K562 (cell line): ENCODE measurements at places on chromosomes 3 and 15.

- DNase-seq = no peak
- H3K4me3 ChIP-seq = no peak overlapping the region
- no peaks in the 10 kb centered on the region for H3K4me1 ChIP-seq
- no peak overlapping the region for H3K27ac ChIP-seq
Measured at GRCh38 chr3:105032541-105032940, 334.2 kb upstream of the ALCAM start.

DNA sequence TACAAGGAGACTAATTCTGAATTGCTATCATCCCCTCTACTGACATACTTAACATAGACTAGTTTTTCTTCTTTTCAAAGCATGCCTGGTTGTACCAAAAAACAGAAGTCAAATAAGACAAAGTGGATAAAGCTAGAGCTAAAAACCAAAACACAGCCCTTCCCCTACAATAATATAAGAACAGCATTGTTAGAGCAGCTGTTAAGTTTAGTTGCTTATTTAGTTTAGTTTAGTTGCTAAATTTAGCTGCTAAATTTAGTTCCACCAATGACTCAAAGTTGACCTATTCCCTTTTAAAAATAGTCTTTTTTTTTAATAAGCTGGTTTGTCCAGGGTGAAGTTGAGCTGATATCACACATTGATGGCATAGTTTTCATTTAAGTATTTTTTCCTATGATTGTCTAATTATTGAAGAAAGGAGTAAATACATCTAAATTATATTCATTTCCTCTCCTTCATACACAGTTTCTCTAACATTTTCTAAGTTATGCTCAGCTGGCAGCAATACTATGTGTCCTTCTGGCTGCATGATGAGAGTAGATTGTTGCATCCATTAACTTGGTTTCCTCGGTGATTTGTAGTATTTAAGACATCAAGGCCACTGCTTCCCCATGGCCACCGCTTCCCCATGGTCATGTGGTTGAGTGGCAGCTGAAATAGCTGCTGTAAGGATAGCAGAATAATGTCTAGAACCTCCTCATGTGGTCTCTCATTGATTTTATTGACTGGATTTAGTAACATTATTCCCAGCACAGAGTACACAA is 718.6 kb upstream of the NECTIN3 start:
- no peaks in the 10 kb centered on the region for H3K36me3 ChIP-seq
- no peak overlapping the region for H3K27ac ChIP-seq
- H3K4me1 ChIP-seq = no peaks in the 10 kb centered on the region
- DNase-seq = no peak
- H3K27me3 ChIP-seq = no peaks in the 10 kb centered on the region

DNA sequence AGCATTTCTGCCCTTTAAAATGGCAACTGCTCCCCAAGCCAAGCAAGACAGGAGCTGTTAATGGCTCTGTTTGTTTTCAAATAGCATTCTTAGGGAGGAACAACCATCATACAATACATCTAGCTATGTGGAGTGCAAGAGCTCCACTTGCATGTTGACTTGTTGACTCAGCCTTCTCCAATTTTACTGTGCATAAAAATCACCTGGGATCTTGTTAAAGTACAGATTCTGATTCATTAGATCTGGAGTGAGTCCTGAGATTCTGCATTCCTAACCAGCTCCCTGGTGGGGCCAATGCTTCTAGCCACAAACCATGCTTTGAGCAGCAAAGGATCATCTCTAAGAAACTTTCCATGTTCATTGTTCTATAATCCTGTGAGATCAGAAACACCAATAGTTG is 171.4 kb downstream of the THRB start:
- H3K27me3 ChIP-seq = no peaks in the 10 kb centered on the region
- no peak overlapping the region for H3K4me3 ChIP-seq
- H3K36me3 ChIP-seq = no peaks in the 10 kb centered on the region
- DNase-seq = no peak
- H3K27ac ChIP-seq = no peak overlapping the region

DNA sequence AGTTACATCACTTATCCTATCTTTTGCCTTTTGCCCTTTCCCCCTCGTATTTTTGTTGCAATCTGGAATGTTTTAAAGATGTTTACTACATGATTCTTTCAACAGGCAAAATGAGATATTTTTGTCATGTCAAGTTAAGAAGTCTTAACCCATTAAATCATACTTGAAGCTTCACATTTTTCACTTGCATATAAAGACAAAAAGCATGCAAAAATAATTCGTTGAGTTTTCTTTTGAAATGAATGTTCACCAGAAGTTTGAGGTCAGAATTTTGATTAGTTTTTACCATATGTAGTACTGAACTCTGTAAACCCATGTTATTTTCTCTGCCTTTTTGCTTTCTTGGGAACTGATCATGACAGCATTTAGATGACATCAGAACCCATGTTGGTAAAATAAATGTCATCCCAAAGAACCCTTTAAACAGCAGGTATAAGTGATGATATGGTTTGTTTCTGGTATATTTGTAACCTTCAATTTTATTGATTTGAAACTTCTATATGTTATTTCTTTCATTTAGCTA is 188.5 kb downstream of the GHSR start:
- DNase-seq = no peak
- H3K4me1 ChIP-seq = no peaks in the 10 kb centered on the region; the same call in 2 of the 3 replicates
- H3K27me3 ChIP-seq = no peaks in the 10 kb centered on the region
- peaks cover 38% of the 10 kb centered on the region; the same call in 1 of the 3 replicates for H3K36me3 ChIP-seq

DNA sequence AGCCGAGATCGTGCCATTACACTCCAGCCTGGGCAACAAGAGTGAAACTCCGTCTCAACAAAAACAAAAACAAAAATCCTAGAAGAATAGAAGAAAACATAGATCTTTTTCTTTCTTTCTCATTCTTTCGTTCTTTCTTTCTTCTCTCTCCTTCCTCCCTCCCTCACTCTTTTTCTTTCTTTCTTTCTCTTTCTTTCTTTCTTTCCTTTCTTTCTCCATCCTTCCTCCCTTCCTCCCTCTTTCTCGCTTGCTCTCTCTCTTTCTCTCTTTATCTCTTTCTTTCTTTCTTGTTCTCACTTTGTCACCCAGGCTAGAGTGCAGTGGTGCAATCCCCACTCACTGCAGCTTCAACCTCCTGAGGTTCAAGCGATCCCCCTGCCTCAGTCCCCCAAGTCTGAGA is 33.8 kb upstream of the MUC4 start:
- H3K27ac ChIP-seq = no peak overlapping the region
- no peaks in the 10 kb centered on the region for H3K27me3 ChIP-seq
- DNase-seq = no peak
- H3K4me1 ChIP-seq = no peaks in the 10 kb centered on the region
- H3K4me3 ChIP-seq = no peak overlapping the region

GRCh38 chr3:9507586-9508578 is 45.7 kb downstream of the LHFPL4 start:
- H3K4me1 ChIP-seq = peaks cover 8% of the 10 kb centered on the region; the same call in 1 of the 2 replicates
- H3K36me3 ChIP-seq = no peaks in the 10 kb centered on the region
- H3K27ac ChIP-seq = no peak overlapping the region
- DNase-seq = no peak
- no peak overlapping the region for H3K4me3 ChIP-seq
- peaks cover 29% of the 10 kb centered on the region for H3K27me3 ChIP-seq

DNA sequence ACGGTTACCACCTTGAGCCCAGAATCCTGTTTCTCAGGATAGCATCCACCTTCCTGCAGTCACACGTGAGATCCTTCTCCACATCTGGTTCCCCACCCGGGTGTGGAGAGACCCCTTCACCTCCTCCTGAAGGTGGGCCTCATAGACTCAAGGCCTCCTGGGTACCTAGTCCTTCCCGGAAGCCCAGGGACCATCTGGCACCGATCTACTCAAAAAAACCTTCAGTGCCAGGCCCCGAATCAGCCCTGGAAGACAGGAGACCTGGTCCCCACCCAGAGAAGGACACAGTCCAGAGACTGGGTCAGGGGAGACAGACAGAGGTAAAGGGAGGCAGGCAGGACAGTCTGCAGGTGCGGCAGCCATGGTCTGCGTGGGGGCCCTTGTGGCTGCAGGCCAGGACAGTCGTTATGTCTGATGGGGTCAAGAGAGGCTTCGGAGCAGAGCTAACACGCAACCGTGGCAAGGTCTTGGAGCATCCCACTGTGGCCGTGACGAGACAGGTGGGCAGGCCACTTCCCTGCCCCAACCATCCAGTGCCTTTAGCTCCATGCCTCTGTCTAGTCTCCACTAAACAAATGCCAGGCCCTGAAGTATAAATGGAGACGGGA is 112.2 kb upstream of the ABHD17C start:
- H3K4me3 ChIP-seq = no peak overlapping the region
- DNase-seq = no peak
- no peak overlapping the region for H3K27ac ChIP-seq
- no peaks in the 10 kb centered on the region for H3K36me3 ChIP-seq
- peaks cover 35% of the 10 kb centered on the region for H3K27me3 ChIP-seq

DNA sequence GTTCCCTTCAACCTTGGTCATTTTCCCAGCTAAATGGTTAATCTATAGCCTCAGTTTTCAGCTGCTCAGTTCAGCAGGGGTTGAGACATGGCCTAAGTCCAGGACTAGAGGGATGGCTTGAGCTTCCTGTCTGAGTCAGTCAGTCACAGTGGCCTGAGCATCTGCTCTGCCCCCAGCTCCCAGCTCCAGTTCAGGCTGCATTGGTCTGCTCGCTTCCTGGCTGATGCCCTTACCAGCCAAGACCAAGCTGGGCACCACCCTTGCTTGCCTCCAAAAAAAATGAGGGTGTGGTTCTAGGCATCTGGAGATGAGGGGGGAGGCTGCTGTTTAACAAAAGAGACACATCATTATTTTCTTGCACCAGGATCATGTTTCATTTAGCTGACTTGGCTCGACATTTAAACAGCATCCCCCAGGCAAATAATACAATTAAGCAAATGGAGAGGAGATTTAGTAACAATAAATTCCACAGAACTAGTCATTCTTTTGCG is 70.7 kb downstream of the WNT5A start:
- H3K27me3 ChIP-seq = no peaks in the 10 kb centered on the region
- no peaks in the 10 kb centered on the region for H3K4me1 ChIP-seq
- DNase-seq = no peak

- H3K36me3 ChIP-seq = no peaks in the 10 kb centered on the region
- H3K27me3 ChIP-seq = no peaks in the 10 kb centered on the region
- no peak overlapping the region for H3K27ac ChIP-seq
Measured at GRCh38 chr15:35496585-35496984, 49.4 kb downstream of the DPH6 start.

DNA sequence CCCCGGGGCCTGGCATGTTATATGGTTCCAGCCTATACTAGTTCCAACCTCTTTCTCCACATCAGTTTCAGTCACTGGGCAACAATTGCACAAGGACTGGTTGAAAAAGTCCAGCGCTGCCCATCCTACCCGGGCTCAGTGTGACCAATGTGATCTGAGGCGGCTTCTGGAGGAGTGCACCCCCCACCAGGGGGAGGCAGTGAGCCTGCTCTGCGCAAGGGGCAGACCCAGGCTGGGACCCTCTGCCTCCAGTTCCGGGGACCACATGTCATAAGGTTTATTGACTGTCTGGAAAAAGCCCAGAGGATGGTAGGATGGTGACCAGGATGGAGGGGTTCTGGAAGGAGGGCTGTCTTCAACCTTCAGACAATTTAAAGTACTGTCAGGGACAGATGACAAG is 25.6 kb upstream of the NR2E3 start:
- H3K4me3 ChIP-seq = no peak overlapping the region
- H3K4me1 ChIP-seq = no peaks in the 10 kb centered on the region
- H3K36me3 ChIP-seq = no peaks in the 10 kb centered on the region
- no peak overlapping the region for H3K27ac ChIP-seq

- no peaks in the 10 kb centered on the region for H3K36me3 ChIP-seq
- no peak overlapping the region for H3K27ac ChIP-seq
- 0 out of 2 replicates have a peak, but pooled peaks cover 5% of the 10 kb centered on the region for H3K27me3 ChIP-seq
- H3K4me1 ChIP-seq = no peaks in the 10 kb centered on the region; the same call in 2 of the 3 replicates
- no peak for DNase-seq
Measured at GRCh38 chr15:39110746-39111145, 470.1 kb upstream of the THBS1 start.

- no peak for DNase-seq
- H3K27me3 ChIP-seq = no peaks in the 10 kb centered on the region
- H3K4me3 ChIP-seq = no peak overlapping the region
- no peaks in the 10 kb centered on the region; the same call in 2 of the 3 replicates for H3K36me3 ChIP-seq
- no peaks in the 10 kb centered on the region; the same call in 1 of the 2 replicates for H3K4me1 ChIP-seq
- no peak overlapping the region for H3K27ac ChIP-seq
Measured at GRCh38 chr3:124752051-124752450, 21.8 kb downstream of the UMPS start.

- no peaks in the 10 kb centered on the region for H3K36me3 ChIP-seq
- H3K4me3 ChIP-seq = no peak overlapping the region
- H3K27me3 ChIP-seq = peaks cover 23% of the 10 kb centered on the region
- DNase-seq = no peak
- no peaks in the 10 kb centered on the region for H3K4me1 ChIP-seq
Measured at GRCh38 chr15:57540736-57541135, 51.0 kb upstream of the MYZAP start.

- H3K27me3 ChIP-seq = no peaks in the 10 kb centered on the region
- no peak overlapping the region for H3K4me3 ChIP-seq
- H3K27ac ChIP-seq = no peak overlapping the region
- no peak for DNase-seq
- H3K4me1 ChIP-seq = peaks cover 6% of the 10 kb centered on the region; the same call in 1 of the 2 replicates
Measured at GRCh38 chr3:184004476-184004875, 13.2 kb downstream of the ABCC5 start.

- no peak overlapping the region for H3K4me3 ChIP-seq
- H3K36me3 ChIP-seq = no peaks in the 10 kb centered on the region
- H3K27me3 ChIP-seq = no peaks in the 10 kb centered on the region
- DNase-seq = no peak
Measured at GRCh38 chr3:64276131-64276530, 50.9 kb upstream of the PRICKLE2 start.

DNA sequence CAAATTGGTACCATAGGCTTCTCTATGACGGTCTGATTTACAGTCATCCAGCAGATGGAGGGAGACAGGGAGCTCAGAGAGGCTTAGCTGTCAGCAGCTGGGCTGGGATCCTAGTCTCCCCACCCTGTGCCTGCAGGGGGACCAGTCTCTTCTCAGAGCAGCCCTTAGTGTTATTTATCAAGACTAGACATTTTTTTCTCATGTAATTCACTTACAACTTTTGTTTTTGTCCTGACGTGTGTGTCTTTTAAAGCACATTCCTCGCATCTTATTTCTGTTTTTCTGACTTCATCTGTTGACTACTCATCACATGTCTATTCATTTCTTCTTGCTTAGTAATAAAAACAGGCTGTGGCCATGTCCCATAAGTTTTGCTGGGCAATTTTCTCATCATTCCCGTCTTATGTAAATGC is 116.1 kb downstream of the KLF13 start:
- H3K4me1 ChIP-seq = no peaks in the 10 kb centered on the region
- no peak overlapping the region for H3K4me3 ChIP-seq
- no peaks in the 10 kb centered on the region for H3K36me3 ChIP-seq
- no peak for DNase-seq
- H3K27me3 ChIP-seq = peaks cover 18% of the 10 kb centered on the region

DNA sequence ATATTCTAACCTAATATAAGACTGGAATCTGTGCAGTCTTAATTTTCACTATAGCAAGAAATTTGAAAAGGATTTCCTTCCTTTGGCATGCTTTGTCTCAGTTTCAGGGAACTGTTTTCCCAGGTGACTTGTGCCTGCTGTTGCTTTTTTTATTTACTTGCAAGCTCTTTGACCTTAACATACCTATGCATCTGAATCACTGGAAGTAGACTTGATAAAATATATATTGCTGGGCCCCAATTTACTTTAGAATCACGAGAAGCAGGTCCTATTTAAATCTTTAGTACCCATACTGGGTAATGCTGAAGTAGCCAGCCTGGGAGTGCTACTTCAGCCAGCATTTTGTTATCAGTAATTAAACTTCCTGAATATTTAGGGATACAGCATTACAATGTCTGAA is 257.9 kb upstream of the ALCAM start:
- H3K27me3 ChIP-seq = no peaks in the 10 kb centered on the region
- no peaks in the 10 kb centered on the region for H3K36me3 ChIP-seq
- no peak for DNase-seq
- no peaks in the 10 kb centered on the region for H3K4me1 ChIP-seq
